Activated naive CD4-positive, alpha-beta T cell treated with anti-CD3 and anti-CD28 coated beads for 36 hours (primary cell): ENCODE measurements at places on chromosomes 4 and X.
A peak's percentile ranks its signal among the peaks of the same experiment; 100 is the strongest.

DNA sequence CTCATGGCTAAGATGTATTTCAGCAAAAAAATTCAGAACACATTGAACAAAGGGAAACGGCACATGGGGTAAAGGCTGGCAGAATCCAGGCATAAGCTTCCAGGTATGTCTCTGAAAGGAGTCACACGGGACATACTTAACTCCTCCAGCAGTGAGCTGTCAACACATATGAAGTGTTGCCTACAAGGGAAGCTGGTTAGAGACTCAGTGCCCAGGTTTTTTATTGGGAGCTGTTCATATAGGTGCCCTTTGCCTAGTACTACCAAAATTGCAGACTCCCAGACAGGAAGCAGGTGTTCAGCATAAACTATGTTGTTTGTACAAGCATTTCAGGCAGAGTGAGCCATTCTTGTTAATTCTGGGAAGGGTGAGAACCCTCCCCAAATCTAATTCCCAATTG is 77.4 kb upstream of the PUDP start:
- no peak for DNase-seq

DNA sequence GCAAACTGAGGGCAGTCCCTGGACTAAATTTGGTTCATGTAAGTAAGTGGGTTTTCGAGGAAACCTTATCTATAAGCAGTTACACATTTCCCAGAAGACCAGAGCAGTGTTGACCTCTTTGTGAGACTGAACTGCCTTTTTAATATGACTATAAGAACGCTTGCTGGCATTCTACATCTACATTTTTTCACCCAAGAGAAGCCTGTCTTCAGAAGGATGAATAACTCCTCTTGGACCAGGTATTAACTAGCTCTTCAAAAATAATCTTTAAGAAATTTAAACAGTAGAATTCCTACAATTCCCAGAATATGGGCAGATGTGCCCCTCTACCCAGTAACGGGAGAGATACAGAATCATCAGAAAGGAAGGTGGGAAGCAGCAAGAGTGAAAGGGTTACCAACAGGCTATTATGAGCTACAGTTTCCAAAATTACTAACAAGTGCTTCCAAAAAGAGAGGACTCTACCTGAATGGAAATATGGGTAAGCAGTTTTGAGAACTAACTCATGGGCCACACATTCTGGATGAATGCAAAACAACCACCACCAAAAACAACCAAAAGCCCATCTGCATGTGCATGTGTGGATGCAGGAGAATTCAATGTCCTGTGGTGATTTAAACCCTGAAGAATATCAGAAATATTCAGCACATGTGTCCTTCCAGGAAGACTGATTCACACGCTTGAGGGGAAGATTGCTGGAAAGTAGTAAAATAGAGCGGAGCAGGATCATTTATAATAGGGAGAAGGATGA is 17.4 kb downstream of the BBS12 start:
- no peak for DNase-seq

DNA sequence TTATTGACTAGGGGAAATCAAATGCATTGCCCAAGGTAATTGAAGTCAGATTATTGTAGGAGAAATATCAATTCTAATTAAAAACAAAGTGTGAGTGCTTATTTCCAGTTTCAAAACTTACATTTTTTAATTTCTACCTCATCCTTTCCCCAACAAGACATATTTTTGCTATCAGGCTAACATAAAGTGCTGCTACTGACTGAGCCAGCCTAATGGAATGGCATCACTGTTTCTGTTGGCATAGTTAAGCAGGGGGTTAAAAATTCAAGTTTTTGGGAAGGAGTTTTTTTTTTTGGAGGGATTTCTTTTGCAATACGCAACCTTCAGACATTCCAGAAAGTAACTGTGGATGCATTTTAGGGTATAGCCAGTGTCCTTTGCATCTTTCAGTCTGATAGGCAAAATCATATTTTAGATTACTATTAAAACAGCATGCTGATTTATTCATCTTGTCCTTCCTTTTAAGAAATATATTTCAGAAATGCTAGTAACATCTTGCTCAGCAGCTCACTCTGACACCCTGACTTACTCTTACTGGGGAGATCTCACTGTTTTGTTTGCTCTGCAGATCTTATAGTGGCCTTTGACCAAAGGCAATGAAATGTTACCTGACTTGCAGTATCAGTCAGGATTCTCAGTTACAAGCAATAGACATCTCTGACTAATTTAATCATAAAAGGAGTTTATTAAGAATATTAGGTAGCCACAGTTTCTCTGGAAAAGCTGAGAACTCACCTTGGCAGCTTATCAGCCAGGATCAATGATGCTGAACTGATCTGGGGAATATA is 24.4 kb downstream of the GAB1 start:
- DNase-seq: no peak

GRCh38 chrX:153746359-153746758 is 17.7 kb upstream of the PLXNB3 start:
- DNase-seq: no peak

DNA sequence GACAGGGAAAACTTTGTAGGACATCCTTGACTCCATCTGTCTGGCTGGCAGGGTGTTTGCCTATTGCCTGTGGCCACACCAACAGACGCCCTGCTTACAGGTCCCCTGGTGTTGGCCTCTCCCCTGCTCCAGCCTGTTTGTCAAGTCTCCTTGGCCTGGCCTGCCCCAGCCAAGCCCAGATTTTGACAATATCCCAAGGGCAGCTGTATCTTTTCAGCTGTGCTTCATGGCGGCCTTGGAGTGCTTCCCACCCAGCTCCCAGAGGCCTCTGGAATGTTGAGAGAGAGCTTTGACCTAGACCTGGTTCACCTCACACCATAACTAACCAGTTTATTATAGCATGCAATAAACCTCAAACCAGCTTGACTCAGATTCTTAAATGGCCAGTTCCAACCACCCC is 204.0 kb upstream of the NHS start:
- no peak for DNase-seq

GRCh38 chr4:3655485-3655884 is 110.7 kb upstream of the ADRA2C start:
- DNase-seq: no peak

DNA sequence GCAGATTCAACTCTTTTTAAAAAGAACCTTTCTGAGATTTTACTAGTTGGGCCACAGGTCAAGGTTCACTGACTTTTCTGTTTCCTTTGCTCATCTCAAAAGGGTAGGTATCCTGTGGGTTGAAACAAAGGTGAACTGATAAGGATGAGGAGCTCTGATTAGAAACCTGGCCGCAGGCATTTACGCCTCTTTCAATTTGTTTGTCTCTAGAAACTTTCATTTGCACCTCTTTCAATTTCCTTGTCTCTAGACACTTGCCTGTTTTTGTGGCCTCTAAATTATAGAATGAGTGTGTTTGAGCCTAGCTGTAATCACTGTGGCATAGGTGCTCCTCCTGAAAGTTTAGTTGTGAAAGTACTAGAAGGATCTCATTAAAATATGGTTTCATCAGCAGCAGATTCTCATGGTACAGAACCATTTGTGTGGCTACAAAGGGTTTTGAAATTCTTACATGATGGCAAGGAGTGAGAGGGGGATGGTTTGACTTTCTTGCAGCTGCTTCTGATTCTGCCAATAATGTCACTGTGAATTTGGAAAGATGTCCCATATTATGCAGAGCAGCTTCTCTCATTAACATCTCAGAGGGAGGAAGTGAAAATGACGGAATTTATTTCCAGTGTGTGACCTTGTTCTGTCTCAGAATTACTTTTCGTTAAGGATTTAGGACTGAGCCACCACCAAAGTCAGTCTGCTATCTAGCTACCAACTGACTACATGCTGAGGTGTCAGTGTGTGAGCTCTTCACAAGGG is 142.2 kb downstream of the SH2D1A start:
- no peak for DNase-seq

DNA sequence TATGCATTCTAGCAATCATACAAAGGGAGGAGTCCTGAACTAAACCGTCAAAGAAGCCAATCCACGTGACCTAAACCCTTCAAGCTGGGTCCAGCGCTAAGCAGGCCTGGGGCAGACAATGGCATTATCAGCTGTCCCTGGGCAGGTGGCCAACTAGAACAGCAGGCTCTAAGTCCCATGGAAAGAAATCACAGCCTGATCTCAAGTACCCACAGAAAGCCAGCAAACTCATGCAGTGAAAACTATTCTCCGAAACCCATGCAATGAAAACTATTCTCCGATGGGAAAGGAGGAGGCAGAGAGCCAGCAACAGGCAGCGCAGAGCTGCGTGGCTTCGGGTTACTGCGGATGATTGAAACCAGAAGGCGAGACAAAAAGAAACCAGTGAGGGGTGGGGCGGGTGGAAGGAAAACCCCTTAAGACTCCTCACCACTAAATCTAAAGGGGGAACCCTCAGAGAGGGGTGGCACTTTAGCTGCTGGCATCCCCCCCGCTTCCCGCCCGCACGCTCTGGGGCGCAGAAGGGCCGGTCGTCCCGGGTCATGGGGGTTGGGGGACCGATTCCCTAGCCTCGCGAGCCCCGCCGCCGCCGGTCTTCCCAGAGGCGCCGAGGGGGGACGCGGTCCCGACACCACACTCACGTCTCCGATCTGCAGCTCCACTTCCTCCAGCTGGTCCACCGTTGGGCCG is 567 bp downstream of the C4orf46 start:
- DNase-seq: peak; percentile 86
